ENCODE measurements at places on chromosomes 7 and 10. TPM values are rescaled to one million over a fixed set of nuclear protein-coding genes. Genes with fewer than 3 reads are reported as not detected.

Gene SLC4A2
- 66.5 TPM for total RNA-seq

Gene ZNF22
- total RNA-seq: 20.6 TPM

Gene PTER
- total RNA-seq: 7.4 TPM

GRCh38 chr10:48894911-48895802 is 44.5 kb downstream of the LRRC18 start:
- no peak for DNase-seq

DNA sequence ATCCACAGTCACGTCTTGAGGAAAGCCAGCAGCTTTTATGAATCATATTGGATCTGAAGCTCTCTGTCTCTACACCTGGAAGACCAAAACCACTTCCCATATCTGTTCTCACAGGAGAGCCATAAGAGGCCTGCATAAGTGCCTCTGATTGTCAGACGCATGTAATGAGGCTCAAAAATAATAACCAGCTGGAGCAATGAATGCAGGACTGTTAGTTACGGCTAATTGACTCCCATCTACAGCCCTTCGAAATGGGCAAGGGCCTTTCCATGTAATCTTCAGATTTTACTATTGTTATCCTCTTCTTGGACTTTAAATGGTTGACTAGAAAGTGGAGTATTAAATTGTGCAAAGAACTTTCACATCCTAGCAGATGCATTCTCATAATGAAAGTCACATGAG is 4.4 kb upstream of the SEMA3C start:
- no peak for DNase-seq

DNA sequence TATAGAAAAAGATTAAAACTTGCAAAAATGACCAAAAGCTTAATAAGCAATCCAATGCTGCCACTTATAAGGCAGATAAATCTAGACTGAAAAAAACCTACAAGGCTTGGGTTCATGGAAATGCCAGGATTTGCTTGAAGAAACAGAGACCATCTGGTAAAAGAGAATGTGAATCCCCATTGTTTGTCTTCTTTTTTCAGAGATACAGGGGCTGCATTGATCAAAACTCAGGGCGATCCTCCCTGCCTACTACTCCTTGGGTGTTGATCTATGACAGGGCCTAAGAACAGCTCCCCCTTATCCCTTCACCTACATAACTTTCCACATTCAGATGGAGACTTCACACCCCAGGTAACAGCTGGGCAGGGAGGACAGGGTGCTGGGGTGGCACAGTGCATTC is 3.3 kb upstream of the TSGA13 start:
- no peak for DNase-seq

GRCh38 chr10:95430231-95430951 is 130.8 kb downstream of the SORBS1 start:
- no peak for DNase-seq

GRCh38 chr10:24465891-24466818 is 257.2 kb downstream of the KIAA1217 start:
- no peak for DNase-seq

All from vagina (tissue), 2 donors.